ENCODE measurements at places on chromosomes 7 and 10.

DNA sequence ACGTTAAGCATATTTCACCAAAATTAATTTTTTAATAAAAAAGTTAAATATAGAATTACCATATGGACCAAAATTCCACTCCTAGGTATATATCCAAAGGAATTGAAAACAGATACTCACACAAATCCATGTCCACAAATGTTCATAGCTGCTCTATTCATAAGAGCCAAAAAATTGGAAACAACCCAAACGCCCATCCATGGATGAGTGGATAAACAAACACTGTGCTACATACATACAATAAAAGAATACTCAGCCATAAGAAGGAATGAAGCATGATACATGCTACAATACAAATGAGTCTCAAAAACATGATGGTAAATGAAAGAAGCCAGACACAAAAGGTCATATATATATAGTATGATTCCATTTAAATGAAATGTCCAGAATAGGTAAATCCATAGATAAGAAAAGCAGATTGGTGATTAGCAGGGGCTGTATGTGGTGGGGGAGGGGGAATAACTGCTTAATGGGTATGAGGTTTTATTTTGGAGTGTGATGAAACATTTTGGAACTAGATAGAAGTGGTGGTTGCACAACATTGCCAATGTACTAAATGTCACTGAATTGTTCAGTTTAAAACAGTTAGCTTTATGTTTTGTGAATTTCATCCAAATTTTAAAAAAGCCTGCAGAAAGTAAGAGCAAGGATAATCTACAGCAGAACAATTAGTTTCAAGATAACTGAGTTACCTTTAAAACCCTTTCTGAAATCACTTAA, 101.2 kb upstream of the EFCAB10 start:
- DNase-seq = no peak

DNA sequence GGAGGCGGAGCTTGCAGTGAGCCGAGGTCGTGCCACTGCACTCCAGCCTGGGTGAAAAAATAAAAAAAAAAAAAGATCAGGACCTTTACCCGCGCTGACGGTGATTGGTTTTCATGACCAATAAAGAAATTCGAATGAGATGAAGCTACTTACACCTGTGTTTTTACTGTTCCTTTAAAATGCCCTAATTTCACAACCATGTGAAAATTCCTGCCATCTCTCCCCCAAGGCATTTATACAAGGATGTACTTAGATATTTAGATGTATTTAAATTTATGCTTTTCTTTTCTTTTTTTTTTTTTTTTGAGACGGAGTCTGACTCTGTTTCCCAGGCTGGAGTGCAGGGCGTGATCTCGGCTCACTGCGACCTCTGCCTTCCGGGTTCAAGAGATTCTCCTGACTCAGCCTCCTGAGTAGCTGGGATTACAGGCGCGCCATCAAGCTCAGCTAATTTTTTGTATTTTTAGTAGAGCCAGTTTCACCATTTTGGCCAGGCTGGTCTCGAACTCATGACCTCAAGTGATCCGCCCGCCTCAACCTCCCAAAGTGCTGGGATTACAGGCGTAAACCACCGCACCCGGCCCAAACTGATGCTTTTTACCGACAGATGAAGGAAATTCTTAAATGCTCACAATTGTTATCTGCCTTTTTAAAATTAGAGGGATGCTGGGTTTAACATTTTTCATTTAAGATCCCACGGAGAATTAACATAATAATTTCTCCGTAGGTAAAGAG, 3.1 kb upstream of the PHYH start:
- no peak for DNase-seq

DNA sequence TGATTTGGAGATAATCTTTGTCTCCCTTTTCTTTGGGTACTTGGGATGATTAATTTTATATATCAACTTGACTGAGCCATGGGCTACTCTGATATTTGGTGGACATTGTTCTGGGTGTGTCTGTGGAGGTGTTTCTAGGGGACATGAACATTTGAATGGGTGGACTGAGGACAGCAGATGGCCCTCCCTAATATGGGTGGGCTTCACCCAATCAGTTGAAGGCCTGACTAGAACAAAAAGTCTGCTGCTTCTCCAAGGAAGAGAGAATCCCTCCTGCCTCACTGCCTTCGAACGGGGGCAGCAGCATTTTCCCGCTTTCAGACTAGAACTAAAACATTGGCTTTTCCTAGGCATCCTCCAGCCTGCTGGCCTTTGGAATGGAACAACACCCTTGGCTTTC, 73.9 kb upstream of the EMX2 start:
- no peak for DNase-seq

DNA sequence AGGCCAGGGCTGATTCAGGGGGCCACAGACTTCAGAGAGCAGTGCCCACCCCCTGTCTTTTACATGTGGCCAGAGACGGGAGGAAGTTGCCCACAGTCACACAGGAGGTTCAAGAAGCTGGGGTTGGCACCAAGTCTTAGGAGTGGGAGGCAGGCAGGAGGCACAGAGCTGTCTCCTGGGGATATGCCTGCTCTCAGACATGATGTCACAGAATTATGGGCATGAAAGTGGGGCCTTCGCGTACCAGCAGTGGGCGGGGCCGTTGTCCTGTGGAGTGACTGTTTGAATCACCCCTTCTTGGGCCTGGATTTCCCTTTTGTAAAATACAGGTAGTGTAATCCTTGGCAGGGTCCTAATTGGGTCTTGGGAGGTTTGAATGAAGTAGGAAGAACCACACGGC, 81.2 kb upstream of the PPIF start:
- DNase-seq = no peak

DNA sequence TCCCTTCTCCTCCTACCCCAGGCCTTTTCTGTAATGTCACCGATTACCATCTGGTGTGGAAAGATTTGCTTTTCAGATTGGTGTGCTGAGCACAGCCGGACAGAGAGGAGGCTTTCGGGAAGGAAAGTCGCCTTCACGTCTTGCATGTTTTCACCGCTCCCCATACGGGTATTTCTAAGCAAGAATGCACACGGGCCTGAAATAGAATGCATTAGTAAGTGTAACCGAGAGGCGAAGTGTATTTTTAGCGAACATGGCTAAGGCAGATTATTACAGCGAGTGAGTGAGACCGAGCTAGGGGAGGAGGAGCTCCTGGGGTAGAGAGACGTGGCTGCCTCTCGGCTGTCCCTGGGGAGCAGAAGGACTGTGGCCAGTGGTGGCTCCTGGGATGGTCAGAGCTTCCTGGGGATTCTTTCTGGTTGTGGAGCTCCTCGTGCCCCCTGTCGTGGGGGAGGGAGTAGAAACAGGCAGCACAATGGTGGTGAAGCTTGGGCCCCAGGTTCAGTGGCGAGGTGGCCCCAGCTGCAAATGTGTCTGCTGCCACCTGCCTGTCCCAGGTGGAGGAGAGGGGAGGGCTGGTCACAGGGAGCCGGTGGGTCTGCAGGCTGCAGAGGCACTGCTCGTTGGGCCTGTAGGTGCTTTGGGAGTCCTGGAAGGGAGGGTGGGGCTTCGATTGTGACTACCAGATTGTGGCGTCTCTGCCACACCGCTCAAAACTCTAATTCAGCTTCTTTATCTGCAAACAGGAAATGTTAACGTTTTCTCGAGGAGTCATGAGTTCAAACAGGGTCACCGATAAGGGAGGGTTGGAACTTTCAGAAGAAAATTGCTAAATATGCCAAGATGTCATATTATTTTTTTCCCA, 135.8 kb downstream of the CAMK1D start:
- no peak for DNase-seq

- no peak for DNase-seq
Observed at GRCh38 chr10:7485244-7485556, 74.4 kb upstream of the SFMBT2 start.

DNA sequence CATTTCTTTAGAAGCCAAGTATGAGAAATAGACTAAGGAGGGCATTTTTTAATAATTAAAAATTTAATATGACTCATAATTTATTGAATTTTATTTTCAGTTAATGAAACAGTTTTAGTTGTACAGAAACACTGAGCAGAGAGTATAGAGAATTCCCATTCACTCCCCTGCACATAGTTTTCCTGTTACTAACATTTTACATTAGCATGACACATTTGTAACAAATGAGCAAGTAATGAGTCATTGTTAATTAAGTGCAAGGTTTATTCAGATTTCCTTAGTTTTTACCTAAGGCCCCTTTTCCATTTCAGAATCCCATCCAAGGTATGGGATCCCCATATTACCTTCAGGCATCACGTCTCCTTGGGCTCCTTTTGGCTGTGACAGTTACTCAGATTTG, 271.5 kb upstream of the FZD8 start:
- peak; percentile 59 for DNase-seq
